Stimulated activated CD8-positive, alpha-beta memory T cell treated with anti-CD3 and anti-CD28 coated beads, Interleukin-4, amount 100 ng/mL, for 1 hour (primary cell): ENCODE measurements at places on chromosomes 5 and 9.

- no peak for DNase-seq
Observed at GRCh38 chr5:125603321-125603720, 819.9 kb upstream of the GRAMD2B start.

DNA sequence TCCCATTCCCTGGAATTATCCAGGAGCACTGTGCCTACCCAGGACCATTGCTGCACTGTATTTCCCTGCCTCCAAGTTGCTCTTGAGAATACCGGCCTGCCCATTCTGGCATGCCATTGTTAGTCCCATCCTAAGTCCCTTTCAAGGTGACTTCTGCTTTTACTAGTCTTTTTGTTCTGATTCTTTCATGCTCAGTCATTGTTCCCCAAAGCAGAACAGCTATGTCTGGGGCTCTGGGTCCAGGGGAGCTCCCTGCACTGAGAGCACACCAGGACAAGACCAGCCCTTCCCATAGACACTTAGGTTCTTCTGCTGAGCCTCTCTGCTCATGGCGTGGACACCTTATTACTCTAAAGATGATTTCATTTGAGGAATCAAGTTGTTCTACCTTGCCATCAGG, 388.9 kb upstream of the KLF4 start:
- no peak for DNase-seq

- DNase-seq = no peak
Observed at GRCh38 chr5:54000011-54000410, 310.4 kb downstream of the ARL15 start.

DNA sequence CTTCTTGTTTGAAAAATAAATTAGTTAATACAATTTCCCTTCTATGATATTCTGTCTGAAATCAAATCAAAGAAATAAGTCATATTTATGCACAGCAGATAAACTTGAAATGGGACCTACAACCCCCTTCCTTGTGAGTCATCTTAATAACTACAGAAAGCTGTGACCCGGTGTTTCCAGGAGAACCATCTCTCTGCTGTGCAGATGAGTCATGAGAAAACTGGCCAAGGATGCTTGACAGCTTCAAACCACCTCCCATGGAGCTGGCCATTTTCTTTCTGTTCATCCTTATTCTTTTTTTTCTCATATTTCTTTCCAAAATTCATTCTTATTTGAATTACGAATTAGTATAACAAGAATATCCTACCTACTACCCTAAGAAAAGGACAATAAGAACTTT, 43.4 kb upstream of the NR4A3 start:
- DNase-seq = no peak

- no peak for DNase-seq
Observed at GRCh38 chr9:7150153-7150890, 392.5 kb downstream of the KDM4C start.

GRCh38 chr5:160844177-160844576, 7.8 kb downstream of the ATP10B start:
- no peak for DNase-seq

DNA sequence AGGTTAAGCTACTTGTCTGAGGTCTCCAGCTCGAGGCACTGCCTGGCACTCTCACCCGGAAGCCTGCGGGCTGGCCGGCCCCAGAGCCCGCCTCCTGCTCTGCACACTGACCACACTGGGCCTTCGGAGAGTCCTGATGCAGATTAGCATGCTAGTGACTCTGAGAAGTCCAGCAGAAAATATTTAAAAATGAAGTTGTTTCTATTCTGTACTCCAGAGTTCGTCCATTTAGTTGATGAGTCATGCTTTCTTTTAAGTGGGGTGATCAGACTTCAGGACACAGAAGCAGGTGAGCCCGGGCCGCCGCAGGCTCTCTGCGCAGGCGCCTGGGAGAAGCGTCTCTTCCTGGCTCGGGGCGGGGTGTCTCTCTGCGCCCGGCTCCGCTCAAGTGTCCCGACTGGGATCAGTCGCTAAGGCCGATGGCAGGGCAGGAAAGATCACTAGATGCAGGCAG, 32.5 kb downstream of the FAM240B start:
- DNase-seq = no peak
